ENCODE measurements at places on chromosomes 1 and 21. TPM values are rescaled to one million over a fixed set of nuclear protein-coding genes. Genes with fewer than 3 reads are reported as not detected.

DNA sequence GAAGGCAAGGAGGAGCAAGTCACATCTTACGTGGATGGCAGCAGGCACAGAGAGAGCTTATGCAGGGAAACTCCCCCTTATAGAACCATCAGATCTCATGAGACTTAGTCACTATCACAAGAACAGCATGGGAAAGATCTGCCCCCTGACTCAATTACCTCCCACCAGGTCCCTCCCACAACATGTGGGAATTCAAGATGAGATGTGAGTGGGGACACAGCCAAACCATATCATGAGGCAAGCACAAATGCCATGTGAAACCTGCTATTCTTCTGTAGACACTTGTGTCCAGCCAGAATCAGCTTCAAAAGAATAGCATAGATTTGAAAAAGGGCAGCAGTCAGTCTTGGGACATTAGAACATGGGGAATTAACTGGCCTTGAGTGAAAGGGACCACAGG is 32.2 kb upstream of the UBE2U start:
- no peak for DNase-seq

DNA sequence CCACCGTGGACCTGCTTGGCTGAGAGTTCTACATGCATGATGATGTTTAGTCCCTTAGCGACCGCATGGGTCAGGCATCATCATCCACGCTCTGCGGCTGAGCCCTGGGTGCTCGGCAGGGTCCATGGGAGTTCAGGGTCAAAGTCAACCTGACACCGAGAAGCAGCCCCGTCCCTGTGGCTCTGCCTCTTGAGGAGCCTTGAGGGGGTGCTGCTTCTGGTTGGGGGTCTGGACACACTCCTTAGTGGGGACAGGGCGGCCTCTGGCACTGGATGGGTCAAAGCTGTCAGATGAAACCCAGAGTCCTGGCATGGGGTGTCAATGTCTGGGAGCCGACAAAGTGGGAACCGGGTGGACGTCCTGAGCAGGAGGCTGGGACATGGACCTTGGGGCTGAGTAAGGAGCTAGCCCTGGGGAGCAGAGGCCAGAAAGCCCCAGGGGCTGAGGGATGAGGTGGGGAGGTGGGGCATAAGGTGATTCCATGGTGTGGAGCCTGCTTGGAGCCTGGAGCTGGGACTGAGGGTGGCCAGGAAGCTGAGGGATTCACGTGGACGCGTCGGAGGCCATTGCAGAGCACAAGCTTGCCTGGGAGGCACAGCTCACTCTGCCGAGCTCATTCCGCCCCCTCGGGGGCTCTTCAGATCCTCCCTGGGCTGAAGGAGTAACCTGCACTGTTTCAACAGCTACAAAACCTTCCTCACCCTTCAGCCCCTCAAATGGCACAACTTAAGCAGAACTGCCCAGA is 53.9 kb downstream of the UMODL1 start:
- no peak for DNase-seq

- DNase-seq = no peak
Measured at GRCh38 chr21:15742694-15743093, 12.9 kb downstream of the USP25 start.

The DEGS1 gene
- total RNA-seq = 63.8 TPM

The TMEM79 gene
- 12.3 TPM for total RNA-seq

- no peak for DNase-seq
Measured at GRCh38 chr21:45050797-45051489, 23.4 kb upstream of the ADARB1 start.

DNA sequence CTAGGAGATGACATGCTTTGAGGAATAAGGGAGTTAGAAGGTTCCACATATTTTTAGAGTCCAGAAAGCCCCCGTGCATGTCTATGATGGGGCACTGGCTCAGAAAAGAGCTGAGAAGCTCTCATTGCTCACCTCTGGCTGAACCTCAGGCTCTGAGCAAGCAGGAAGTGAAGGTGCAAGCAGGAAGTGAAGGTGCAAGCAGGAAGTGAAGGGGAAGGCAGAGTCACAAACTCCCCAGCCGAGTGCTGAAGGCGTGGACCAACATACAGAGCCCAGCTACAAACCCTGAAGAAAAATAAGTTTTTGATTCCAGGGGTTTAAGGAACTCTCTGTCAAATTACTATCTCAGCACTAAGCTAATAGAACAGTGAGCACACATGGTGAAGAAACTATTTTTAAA is 7.0 kb downstream of the KRTAP10-8 start:
- DNase-seq = no peak

GRCh38 chr1:238981317-238981933 is 404.9 kb upstream of the CHRM3 start:
- no peak for DNase-seq

The DENND2C gene
- 0.67 TPM for total RNA-seq

DNA sequence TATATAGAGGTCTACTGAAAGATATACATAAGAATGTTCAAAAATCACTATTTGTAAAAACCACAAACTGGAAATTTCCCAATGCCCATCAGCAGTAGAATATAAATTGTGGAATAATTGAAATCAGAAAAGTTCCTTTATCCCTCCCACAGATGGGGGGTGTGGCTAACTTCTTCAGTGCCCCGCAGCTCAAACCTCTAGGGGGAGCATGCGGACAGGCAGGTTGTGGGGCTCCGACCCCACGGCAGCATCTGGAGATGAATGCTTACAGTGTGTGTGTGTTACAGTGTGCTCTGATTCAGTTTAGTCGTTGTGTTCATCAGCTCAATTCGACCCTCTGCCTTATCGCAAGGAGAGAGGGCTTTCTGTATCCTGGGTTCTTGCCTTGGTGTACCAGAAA is 262.1 kb upstream of the LRRC7 start:
- no peak for DNase-seq

GRCh38 chr1:30708361-30708728 is 15.0 kb downstream of the MATN1 start:
- no peak for DNase-seq

The RGS18 gene
- total RNA-seq = 0.28 TPM

GRCh38 chr1:245657371-245657770 is 502.6 kb downstream of the KIF26B start:
- DNase-seq = no peak

The LCE2B gene
- total RNA-seq = not detected

DNA sequence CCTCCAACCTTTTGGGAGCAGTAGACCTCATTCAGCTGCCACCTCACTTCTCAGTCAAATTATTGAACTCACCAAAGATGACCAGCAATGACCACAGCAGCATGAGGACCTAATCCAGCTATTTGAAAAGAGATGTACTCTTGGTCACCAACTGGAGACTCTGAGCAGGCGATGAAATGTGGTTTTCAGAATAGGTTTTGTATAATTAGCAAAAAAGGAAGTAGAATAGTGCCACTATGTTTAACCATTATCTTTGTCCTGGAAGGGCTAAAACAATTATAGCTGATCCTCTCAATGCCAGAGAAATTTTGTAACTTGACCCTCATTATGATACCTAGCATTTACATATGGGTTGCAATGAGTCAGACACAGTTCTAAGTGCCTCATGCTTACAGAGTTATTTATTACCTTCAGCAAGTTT is at the start of gene FCRL2:
FCRL2 (minus strand) TSS at position 162 of the 421 bp plus-strand sequence; CDS start at position 103, 59 bp downstream.
- no peak for DNase-seq

GRCh38 chr1:177811429-177811828 is 158.4 kb downstream of the SEC16B start:
- DNase-seq = no peak

The DNASE2B gene
- not detected for total RNA-seq

DNA sequence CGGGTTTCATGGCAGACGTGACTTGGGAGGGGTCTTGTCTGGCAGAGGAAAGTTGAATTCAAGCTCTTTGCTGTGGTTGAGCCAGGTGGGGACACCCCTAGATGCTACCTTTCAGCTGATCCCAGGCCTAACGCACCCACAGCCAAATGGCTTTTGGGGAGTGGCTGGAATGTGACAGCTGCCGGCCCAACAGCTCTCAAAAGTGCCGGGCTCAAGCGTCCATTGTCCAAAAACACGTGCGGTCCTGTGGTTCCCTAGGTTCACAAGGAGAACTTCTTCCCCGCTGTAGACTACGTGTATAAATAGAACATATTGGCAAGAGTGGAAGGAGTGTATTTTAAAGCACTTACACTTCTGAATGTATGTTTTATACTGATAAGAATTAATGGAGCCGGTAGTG is 87.1 kb upstream of the ARHGEF16 start:
- DNase-seq = no peak

GRCh38 chr1:22331618-22332423 is 119.8 kb upstream of the ZBTB40 start:
- DNase-seq = no peak

The NUDT4B gene
- total RNA-seq = not detected

The MSH4 gene
- total RNA-seq = 0.67 TPM

The RGS8 gene
- total RNA-seq = not detected

The AKIRIN1 gene
- total RNA-seq = 60.2 TPM

DNA sequence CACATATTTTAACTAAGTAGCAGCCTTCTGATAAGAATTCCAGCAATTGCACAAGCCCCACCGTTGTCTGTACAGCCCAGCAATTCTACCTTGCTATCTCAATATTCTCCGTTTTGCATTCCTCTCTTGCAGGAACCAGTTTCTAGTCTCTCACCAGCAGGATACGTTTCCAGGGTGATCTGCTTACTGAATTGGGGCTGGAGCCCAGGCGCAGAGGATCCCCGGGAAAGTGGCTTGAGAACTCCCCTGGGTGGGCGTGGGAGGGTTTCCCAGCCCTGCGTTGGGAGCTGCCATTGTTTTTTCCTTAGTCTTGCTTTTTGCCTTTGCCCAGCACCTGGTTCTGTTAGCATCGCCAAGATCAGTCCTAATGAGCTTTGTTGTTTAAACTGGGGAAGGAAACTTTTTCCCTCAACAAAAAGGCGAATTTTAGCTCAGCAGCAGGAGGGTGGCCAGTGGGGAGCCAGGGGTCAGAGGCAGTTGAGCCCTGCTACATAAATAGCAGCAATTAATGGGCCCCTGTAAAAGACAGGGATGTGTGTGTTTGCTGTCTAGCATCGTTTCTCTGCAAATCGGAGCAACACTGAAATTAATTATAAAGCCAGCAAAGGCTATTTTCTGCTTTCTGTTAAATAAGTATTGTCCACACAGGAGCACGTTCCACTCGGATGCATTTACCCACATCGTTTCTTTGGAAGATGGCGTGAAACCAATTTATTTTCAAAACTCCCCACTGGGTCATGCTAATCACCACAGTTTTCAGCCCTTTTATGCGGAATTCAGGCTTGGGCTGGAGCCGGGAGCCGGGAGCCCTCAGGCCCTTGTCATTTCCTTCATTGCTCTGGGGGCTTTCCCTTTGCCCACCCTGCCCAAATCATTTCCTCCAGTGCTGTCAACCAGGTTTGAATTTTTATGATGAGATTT is 36.6 kb downstream of the HUNK start:
- no peak for DNase-seq

GRCh38 chr1:213829780-213830179 is 158.0 kb upstream of the PROX1 start:
- no peak for DNase-seq

Data from activated naive CD8-positive, alpha-beta T cell treated with anti-CD3 and anti-CD28 coated beads, Interleukin-2, amount 10 ng/mL, durations not matched to agents 7 days and 5 days (primary cell).